ENCODE measurements at places on chromosomes 4 and X.

DNA sequence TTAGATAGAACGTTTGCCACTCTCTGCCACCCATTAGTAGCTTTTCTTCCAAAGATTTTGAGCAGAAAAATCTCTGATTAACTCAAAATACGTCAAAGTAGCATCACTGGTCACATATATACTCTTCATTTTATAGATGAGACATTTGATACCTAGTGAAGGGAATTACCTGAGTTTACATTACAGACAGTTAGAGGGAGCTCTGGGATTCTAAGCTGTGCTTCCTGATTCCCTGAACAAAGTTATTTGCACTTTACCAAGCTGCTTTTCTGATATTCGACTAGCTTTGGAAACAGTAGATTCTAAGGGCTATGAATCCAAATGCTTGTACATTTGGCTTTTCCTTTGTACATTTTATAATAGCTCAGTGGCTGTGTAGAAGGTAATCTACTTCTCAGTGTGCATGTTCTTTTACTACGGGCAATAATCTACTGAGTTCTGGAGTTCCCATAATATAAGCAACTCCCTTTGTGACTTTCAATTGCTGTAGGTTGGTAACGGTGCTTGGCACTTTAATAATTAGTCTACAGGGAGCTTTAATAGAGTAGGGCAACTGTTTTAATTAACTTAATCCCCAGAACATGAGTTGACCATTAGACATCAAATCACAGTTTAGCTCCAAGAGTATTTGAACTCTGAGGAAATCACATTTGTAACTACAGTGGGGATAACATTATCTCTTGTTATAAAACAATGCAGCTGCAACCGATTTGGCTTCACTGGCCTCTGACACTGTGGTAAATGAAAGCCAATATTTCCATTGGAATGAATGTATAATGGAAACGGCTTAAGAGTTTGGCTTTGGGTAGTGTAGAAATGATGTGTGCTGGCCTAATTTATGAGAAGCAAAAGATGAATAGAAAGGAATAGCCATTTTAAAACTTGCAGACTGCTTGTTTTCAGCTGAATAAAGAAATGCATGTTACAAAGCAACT, 1602.4 kb downstream of the STIM2 start:
- DNase-seq = no peak

DNA sequence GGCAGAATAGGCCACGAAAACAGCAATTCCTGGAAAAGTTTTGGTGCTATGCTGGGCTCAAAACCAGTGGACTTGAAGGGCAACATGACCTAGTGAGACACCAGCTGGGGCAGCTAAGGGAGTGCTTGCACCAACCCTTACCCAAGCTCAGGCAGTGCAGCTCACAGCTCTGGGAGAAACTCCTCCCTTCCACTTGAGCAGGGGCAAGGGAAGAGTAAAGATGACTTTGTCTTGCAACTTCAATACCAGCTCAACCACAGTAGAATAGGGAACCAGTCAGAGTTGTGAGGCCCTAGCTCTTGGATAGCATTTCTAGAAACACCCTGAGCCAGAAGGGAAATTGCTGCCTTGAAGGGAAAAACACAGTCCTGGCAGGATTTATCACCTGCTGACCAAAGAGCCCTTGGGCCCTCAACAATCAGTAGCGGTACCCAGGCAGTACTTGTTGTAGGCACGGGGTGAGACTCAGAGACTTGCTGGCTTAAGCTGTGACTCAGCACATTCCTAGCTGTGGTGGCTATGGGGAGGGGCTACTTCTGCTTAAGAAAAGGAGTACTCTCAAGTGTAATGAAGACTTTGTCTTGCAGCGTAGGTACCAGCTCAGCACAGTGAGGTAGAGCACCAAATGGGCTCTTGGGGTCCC, 19.7 kb upstream of the ABCG2 start:
- no peak for DNase-seq

DNA sequence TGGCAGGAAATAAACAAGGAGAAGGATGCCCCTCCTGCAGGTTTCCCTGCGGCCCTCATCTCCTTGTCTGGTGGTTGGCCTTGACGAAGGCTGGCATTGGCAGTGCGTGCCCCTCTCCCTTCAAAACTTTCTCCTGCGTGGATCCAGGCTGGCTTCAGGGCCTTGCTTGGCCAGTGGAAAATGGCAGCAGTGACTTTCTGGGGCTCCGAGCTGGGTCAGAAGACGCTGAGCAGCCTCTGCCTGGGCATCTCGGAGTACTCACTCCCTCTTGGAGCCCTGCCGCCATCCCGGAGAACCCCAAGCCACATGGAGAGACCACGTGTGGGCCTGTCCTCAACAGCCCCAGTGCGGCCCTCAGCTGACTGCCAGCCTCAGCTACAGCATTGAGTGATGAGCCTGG, 39.5 kb downstream of the ADRA2C start:
- no peak for DNase-seq

DNA sequence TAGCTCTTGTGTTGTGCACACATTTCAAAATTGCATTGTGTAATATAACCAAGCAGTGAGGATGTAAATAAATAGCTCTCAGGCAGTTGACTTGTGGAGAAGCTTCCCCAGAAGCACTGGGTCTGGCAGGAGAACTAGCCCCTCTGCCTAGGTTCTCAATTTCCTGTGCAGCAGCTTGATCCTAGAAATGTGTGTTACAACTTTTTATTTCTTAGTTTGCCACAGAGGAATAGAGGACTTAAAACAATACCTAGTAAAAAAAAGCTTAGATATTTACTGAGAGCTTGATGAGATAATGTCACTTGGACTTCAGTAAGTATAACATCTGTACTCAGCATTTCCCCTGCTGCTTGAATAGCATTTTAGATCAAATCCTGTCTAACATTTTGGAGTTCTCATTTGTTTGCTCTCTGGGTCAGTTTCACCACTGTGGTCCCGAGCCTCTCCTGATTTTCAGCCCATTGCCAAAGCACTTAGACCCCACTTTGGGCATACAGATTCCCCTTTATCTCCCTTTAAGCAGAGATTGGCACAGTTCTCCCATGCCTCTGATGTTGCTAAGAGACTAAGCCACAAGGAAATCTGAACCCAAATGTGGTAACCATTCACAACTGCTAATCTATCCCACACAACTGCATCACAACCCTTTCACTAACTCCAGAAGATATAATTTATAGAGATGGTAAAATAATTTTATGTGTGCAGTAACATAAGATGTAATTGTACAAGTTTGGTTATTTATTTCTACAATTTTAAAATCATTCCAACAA, 98.2 kb upstream of the NRK start:
- no peak for DNase-seq
